ENCODE measurements at places on chromosomes 7 and 10.

DNA sequence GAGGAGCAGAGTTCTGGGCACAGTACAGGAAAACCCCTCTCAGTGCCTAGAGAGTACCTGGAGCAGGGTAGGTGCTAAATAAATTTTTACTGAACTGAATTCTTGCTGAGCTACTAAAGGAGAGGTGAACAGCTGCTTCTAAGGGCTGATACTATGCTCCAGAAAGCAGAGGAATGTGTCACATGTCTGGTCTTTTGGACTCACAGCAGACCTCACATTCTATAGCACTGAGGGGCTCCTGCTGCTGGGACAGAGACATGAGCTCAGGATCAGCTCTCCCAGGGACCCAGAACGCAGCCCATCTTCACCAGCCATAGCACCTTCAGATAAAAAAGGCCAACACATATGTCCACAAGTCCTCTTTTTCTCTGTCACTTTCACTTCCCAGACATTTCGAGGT is 133.0 kb upstream of the KLF14 start:
- DNase-seq: no peak

GRCh38 chr10:116713846-116714245 is 28.5 kb downstream of the HSPA12A start:
- no peak for DNase-seq

DNA sequence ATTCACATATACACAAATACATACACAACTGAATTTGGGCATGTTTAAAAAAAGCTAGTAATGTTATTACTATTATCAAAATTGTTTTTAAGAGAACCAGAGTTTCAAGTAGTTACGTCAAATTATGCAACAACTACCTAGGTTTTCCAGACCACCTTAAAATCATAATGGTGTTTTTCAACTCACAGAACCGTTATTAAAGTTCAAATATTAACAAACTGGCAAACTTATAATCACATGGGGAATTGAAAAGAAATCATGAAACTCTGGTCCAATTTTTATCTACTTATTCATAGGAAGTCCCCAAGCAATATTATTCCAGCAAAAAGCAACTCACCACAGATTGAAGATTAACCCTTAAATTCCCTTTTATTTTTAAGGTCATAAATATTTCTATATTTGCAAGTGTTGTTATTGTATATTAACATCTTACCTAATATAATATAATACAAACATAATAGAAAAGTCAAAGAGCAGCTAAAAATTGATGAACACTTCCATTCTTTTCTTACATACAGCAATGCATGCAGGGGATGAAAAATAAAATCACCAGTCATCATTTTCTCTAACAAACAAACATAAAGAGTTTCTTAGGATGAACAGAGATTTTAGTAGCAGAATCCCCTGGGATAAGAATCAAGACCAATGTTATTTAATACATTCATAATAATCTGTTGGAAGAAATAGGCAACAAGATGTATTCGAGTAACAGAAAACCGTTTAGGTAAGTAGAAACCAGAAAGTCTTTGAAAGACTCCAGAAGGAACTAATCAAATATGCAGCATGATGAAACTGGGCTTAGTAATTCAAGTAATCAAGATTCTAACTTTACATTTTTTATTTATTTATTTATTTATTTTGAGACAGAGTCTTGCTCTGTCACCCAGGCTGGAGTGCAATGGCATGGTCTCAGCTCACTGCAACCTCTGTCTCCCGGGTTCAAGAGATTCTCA is 391.1 kb downstream of the PARD3 start:
- DNase-seq: no peak

DNA sequence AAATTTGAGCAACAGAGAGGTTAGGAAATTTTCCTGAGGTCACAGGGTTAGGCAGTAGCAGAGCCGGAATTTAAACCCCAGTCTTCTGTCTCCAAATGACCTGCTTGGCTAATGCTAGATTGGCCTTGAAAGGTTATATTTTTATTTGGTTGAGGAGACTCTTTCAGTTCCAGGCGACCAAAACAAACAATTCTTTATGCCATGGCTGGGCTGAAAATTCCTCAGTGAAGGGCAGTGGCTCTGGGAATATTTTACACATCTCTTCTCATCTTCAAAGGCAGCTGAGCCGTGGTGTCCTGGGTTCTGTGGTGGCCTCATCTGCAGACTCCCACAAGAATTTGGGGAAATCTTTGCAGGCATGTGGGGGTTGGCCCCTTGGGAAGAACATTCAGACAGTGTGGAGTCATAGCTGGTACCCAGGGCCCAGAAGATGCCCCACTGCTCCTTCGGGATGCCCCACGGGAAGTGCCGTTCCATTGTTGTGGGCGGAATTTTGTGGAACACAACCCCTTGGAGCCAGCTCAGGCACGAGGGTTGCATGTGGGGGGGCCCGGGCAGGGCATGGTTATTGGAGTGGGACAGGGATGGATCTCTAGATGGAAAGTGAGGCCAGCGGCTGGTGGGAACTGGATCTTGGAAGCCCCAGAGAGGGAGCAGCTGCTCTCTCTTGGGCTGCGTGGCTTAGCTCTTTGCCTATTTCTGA is 33.2 kb downstream of the RPS24 start:
- DNase-seq: no peak

- DNase-seq: no peak
Observed at GRCh38 chr7:28711114-28711513, 247.0 kb downstream of the TRIL start.

DNA sequence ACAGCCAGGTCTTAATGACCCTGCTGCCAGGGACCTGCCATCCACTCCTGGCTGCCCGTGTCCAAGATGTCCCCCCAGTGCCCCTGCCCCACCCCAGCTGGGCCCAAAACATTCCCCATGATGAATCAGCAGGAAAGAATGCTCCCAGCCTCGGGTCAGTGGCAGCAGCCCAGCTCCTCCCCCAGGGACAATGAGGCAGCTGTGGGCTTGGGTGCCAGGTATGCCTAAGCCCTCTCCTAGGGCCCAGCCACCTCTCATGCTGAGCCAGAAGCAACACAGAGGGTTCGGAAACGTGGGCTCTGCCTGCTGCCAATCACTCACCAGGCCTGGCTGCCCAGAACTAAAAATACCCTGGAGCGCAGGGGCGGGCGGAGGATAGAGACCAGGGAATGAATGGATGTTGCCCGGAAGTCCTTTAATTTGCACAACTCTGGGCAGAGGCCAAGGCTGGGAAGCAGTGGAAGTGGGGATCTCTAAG is 1.5 kb upstream of the LOXL4 start:
- DNase-seq: no peak

DNA sequence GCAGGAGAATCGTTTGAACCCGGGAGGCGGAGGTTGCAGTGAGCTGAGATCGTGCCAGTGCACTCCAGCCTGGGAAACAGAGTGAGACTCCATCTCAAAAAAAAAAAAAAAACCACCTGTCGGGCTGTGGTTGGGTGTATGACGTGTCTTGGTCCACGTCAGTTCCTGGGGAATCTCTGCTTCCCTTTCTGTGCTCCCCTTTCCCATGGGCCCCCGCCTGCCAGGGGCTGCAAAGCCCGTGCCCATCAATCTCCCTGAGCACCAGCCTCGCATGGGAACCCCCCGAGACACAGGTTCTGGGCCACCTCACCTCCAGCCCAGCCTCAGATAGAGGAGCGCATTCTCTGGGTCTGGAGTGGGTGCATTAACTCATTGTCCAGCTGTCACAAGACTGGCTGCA is 2.3 kb upstream of the SH2B2 start:
- DNase-seq: no peak

DNA sequence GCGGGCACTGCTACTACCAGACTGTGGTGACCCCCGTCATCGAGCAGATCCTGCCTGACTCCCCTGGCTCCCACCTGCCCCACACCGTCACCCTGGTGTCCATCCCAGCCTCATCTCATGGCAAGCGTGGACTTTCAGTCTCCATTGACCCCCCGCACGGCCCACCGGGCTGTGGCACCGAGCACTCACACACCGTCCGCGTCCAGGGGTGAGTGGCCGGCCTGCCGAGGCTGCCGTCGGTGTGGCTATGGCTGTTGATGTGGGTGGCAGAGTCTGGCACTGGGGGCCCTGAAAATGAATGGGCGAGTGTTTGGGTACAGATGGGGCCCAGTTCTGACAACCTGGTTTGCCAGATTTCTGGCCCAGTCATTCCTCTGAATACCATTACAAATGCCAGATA is 15.4 kb downstream of the LIMK1 start:
- DNase-seq: no peak

- no peak for DNase-seq
Observed at GRCh38 chr10:541750-542371, 147.6 kb downstream of the DIP2C start.

GRCh38 chr7:55534262-55534915 is 37.9 kb downstream of the VOPP1 start:
- DNase-seq: no peak

GRCh38 chr10:100020886-100021253 is 11.1 kb upstream of the DNMBP start:
- DNase-seq: no peak

GRCh38 chr10:26854524-26854923 is 6.2 kb downstream of the ABI1 start:
- DNase-seq: no peak

GRCh38 chr10:42961796-42962109 is 115.1 kb upstream of the RET start:
- no peak for DNase-seq

GRCh38 chr7:112596260-112596659 is 115.5 kb downstream of the LSMEM1 start:
- DNase-seq: no peak

DNA sequence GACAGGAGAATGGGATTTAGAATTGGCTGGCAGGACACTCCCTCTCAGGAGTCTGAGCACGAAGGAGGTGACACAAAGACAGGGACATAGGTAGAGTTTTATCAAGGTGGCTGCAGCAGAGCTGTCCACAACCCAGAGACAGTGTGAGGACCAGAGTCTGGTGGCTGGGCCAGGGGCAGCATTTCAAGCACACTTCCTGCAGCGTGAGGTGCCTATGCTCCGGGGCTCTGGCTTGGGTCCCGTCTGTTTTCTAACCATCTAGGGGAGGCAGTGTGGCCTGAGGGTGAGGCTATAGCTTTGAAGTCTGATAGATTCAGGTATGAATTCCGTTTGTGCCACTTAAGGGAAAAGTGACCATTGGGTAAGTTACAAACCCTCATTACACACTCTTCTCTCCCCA is 222.7 kb upstream of the ZMIZ1 start:
- DNase-seq: no peak

DNA sequence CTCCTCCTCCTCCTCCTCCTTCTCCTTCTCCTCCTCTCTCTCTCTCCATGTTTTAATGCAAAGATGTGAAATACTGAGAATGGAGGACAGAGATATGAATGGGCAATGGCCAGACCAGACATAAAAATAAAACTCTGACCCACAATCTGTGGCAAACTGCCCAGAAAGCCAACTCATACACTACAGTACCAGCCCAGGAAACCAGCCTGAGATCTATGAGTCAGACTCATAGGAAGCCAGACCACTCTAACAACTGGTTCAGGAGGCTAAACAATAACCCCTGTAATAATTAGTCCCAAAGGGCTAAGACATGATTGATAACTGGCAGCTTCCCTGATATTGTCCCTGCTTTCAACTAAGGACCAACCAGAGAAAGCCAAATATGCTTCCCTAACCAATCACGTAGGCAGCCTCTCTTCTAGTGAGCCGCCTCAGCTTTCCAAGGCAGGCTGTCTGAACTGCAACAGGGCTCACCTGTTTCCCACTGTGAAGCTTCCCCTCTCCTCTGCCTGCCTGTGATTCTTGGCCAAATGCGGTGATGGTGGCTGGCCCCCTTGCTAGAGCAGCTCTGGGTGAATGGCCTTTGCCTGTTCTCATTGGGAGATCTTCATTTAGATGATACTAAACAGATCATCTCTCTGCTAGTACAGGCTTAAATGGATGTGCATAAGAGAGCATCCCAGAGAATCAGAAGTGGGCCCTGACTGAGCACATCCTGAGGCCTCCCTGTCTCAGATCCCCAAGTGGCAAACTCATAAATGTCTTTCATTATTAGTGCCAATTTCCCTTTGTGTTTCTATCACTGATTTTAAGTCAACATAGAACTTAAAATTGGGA is 817.6 kb downstream of the TNS3 start:
- DNase-seq: no peak

DNA sequence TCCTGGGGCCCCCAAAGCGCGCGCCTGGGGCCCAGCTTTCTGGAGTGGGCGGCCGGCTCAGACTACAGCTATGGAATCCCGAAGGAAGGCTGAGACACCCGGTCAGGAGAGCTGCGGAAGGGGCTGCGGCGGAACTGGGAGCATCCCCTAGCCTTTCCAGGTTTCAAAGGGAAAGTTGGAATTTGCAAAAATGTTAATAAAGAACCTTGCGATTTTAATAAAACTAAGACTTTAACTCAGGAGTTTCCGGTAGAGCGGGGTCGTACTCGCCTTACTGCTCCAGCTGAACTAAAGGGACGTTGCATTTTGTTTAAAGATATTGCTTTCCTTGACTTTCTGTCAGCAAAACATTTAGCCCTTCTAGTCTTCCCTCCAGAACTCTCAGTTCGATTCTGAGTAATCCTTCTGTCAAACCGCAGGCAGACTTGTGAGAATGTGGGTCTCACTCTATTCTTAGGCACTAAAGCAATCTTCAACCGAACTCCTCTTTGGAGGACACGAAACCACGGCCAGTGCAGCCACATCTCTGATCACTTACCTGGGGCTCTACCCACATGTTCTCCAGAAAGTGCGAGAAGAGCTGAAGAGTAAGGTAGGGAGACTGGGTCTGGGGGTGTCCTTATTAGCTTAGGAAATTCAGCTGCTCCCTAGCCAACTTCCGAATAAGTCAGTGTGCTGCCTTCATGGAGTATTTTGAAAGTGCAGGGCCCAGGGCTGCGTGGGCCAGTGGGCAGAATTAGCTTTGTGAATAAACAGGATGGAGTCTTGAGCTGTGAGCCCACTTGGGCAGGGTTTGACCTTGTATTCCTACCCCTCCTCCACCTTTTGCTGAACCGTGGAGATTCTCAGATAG is 1.9 kb downstream of the CYP26A1 start:
- DNase-seq: no peak

DNA sequence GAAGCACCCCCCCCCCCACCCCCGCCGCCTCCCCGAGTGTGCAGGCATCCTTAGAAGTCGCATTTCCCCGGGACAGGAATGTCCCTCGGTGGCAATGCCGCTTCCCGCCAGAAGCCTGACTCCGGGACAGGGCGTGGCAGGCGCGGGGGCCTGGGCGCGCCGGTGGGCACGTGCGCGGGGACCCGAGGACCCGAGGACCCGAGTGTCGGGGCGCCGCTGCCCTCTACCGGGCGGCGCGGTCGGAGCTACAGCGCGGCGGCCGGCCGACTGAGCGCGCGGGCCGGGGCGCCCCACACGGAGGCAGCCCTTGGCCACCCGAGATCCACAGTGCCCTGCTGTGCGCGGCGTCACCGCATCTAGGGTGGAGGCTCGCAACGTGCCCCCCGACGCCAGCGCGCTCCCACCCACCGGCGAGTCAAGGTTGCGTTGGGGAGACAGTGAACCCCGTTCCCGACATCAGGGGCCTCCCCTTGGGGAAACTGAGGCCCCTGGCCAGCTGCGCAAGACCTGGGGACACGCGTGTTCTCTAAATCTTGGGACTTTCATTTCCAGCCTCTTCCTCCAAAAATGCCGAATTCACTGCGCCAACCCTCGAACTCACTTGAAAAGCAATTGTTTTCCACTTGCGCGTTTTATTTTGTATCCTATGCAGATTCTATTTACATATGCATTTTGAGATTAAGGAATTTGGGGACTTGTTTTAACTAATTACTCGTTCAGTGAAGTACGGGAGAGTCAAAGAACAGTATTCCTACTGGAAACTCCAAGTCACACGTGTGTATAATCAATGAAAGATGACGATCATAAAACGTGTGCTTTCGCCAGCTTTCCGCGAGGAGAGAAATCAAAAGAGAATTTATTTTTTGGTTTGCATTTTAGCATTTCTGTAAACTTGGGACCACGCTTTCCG is 3.1 kb upstream of the CUX1 start:
- DNase-seq: no peak
